ENCODE measurements at places on chromosomes 11 and 22. TPM values are rescaled to one million over a fixed set of nuclear protein-coding genes. Genes with fewer than 3 reads are reported as not detected.

The CCDC87 gene
- total RNA-seq: 0.65 TPM

The LTO1 gene
- total RNA-seq: 38.2 TPM

The GRAP2 gene
- 166 TPM for total RNA-seq

The AIFM3 gene
- 1.2 TPM for total RNA-seq

The CHST1 gene
- total RNA-seq: not detected

The SLC22A6 gene
- not detected for total RNA-seq

The PNPLA3 gene
- total RNA-seq: not detected

The GTPBP1 gene
- total RNA-seq: 213 TPM

The OR5T2 gene
- not detected for total RNA-seq

The MMP10 gene
- not detected for total RNA-seq

The PANX2 gene
- total RNA-seq: 0.16 TPM

Measured in T-cell (primary cell).